ENCODE measurements at places on chromosomes 6 and 20.

DNA sequence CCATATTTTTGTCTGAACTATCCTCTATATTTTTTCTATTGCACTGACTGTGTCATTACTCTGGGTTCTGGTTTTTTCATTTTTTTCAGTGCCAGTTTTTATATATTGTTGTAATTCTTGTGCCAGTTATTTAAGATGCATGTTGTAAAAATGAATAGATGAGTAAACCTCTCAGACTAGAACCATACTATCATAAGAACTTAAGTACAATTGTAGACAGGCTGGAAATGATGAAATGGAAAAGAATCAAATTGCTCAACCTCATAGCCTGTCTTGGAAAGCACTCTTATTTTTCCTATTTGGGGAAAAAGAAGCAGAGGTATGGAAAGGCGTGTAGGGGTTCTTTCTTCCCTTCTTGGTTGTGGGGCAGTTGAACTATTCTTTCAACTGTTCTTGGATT, 30.2 kb downstream of the PANK2 start:
- DNase-seq: no peak

DNA sequence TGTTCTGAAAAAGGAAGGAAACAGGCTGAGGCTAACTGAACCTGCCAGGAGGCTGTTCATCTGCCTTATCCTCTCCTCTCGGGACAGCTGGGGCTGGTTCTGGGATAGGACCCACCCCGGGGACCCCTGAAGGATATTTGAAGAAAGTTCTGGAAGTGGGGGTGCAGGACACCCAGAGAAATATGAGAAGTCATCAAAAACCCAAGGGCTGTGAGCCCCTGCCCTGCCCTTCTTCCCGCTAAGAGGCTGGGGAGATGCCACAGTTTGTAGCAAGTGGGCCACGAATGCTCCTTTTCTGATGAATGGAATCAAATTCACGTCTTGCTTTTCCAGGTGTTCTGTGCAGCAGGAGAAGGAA, 37.9 kb downstream of the TMEM242 start:
- no peak for DNase-seq

DNA sequence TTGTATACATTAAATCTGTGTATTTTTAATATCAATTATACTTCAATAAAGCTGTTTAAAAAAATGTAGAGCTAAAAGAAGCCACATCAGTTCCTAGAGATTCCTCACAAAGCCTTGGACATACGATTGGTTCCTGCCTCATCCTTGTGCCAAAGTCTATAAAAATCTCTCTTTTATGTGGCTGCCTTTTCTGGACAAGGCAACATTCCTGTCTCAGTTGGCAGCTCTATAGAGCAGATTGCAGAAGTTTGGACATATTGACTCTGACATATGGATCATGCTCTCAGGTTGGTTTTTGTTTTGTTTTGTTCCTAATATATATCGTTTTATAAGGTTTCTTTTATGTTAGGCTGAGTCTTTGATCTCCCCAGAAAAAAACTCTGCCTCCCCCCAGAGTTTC, 148.9 kb downstream of the MAFB start:
- DNase-seq: no peak

DNA sequence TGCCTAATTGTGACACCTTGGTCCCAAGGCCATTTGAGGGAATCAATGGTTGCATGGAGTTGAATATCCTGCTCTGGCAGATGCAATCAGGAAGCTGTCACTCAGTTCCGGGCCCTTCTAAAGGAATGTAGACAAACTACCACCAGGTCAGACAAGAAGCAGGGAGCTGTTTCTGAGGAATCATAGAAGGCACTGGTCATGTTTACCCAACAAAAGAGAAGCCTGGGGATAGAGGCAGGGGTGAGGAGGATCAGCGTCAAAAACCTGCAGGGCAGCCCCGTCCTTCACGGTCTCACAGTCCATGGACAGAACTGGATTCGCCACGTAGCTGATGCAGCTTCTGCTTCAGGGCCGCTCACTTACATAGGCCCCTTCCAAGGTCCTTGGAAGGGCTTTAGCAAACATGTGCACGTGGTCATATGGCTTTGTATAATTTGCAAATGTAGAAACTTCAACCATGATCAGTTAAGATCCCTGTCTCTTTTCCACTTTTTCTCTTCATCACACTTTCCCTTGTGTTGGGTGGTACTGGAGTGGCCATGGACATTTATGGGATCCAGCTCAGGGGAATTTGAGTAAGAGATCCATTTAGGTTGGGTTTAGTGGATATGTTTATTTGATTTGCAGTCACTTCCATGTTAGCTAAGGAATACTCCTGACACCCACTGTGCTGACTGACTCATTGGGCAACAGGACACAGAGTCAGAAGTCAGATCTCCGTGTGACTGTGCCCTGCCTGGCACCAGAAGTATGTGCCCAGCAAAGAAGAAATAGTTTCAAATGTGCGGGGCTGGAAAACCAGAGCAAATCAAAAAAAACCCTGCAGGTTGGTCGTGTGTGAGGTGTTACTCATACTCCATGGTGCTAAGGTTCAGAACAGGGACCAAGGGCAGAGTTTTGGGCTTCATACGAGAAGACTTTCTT, 60.0 kb upstream of the ZFAND3 start:
- no peak for DNase-seq

DNA sequence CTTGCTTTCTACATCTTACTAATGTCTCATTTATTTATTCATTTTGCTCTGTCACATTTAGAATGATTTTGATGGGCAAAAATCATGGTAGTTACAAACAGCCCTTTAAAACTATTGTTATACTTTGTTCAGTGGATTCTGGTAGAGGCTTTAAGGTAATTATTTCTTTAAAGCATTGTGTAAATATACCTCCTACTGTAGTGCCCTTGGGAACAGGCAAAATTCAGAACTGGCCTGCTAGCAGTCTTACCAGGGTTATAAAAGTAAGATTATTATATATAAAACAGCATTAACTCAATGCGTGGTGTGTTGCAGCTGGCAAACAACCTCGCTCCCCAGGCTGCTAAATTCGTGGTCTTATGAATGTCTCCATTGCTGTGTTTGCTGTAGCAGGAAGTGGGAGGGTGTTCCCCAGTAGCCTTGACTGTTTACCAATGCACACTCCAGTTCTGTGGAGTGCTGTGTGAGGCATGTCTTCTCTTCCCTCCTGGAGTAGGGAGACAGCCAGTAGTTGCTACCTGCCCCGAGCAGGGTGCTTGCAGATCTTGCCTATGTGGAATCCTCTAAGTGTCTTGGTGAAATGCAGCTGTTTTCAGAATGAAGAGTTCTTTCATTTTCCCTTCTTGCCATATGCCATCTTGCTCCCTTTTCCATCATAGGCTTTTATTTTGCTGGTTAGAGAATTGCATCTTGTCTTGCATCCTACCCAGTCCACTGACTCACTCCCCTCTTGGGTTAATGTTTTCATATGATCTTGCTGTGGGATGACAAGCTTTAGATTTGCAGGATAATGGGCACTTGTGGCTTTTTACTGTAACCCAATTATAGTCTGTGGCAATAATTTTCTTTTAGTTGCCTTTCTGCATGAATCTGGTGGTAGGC, 45.3 kb downstream of the IGF2R start:
- peak; percentile 28 for DNase-seq

DNA sequence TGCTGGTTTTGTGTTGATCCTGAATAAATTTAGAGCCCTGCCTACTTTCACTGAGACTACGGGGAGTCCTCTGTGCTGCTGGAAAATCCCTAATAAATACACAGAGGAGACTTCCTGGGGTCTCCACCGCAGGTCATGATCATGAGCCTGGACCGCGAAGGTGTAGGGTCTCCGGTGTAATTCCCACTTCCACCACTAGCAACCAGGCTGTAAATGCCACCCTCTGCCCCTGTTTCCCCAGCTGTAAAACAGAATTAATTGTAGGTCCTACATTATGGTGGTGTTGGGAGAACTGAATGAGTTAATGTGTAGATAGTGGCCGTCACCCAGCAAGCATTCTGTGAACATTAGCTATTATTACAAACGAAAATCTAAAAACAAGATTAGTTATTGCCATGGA, 191.6 kb upstream of the THBS2 start:
- no peak for DNase-seq

DNA sequence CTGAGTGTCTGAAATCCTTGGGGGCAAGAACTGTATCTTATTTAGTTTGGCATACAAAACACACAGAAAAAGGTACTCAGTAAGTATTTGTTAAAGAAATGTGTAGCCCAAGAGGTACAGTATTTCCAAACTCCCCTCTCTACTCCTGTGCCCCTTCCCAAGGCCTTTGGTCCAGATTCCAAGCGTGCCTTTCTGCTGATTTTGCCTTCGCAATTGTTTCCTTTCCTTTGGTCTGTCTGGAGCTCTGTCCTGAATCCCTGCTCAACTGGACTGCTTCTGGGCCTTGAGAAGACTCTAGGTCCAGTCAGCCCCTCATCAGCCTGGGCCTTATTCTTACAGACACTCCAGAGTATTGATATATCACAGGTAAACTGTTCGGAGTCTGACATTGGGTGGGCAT, 122.2 kb upstream of the SYNCRIP start:
- DNase-seq: no peak

DNA sequence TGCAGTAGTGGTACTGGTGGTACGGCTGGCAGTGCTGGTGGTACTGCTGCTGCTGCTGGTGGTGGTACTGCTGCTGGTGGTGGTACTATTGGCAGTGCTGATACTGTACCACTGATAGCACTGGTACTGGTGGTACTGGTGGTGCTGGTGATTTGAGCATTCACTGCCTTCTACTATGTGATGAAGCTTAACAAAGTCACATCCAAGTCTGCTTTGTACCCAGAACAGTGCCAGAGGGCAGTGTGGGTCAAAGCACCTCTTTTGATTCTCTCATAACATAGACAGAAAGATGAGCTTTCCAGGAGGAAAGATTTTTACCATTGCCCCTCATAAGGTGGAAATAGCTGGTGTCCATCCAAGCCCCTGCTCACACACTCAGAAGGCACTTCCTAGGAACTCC, 48.7 kb downstream of the ANKRD6 start:
- no peak for DNase-seq

- DNase-seq: no peak
Measured at GRCh38 chr6:84095156-84095555, 61.6 kb downstream of the MRAP2 start.

DNA sequence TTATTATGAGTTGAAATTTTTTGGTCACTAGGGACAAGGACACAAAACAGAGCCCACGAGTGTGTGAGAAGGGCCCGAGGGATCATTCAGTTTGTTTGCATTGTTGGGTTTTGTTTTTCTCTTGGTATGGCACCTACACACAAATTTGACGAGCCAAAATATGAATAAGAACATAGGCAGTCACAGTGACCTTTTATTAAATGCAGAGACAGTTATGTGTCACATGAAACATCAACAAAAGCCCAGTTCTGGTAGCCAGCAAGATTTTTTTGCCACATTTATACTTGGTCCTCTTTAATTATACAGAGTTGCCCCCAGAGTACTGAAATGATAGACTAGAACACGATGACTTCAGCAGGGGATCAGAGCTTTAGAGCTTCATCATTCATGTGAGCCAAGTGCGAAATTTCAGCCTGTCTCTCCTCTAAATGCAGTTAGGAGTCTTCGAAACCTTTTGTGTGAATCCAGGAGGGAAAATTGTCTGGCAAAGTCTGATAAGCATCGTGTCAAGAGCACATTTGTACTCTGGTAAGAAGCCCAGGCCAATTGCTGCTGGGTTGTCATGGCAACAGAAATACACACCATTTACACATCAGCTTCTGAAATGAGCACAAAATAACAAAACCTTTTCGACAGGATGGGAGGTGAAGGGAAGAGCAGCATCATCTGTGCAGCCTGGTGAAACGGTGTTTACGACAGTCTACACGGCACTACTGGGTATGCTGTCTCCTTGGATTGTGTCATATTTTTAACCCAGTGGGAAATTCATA, 79.2 kb upstream of the RIPOR2 start:
- peak; percentile 84 for DNase-seq

DNA sequence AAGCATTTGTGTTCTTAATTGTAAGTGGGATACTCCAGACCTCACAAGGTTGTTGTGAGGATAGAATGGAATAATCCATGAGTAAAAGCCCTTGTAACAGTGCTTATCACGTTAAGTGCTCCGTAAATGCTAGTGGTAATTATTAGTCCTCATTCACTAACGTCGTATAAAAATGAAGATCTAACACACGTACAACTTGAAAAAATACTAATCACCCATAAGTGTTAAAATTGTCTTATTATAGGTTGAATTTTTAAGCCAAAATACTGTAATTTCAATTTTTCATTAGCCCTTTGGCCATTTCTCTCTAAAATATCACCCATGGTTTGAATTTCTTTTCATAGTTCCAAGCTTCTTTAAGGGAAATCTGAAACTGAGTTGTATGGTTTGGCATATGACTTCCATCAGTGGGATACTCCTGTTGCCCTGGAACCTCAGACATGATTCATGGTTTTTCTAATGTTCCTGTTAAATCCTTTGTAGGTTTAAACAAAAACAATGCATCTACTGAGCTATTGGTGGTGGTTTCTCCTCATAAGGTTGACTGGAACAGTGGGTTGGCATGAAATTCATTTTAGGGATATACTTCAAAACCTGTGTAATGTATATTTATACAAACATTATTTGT, 19.1 kb downstream of the XRN2 start:
- DNase-seq: no peak

DNA sequence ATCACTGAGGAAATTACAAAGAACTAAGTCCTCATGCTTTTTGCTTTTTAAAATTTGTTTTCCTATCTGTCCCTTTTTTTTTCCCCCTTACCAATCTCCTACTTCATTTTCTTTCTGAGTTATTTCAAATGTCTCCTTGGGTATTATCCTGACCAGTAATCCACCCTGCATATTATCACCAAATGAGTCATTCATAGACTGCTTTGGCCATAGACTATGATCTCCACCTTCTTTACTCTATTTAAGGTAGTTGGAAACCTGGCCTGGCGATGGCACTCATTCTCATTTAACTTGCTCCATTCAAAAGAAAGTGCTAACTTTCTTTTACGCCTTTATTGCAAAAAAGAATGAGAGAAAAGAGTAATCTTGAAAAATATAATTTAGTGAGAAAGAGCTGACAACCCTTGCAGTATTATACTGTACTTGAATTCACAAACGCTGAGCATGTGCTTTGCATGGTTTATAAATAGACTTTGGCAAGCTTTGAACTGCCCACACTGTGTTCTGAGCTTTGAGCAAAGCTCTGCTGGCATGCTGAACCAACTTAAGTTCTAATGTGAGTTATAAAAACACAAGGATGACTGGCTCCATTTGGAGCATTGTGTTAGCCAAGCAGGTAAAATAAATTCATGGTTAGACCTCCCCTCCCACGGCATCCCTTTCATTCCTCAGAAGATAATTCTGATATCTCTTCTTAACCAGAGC, 198.9 kb downstream of the NKAIN2 start:
- DNase-seq: no peak

- DNase-seq: no peak
Measured at GRCh38 chr6:168864541-168865460, 388.8 kb downstream of the THBS2 start.
